ENCODE measurements at places on chromosomes 1 and 21.

- DNase-seq = no peak
Observed at GRCh38 chr1:59063501-59063900, 233.4 kb upstream of the FGGY start.

GRCh38 chr1:36285443-36286101 is 20.6 kb upstream of the SH3D21 start:
- peak; percentile 59 for DNase-seq

- DNase-seq = peak; percentile 67
Observed at GRCh38 chr1:215192306-215192705, 109.8 kb downstream of the KCNK2 start.

- no peak for DNase-seq
Observed at GRCh38 chr21:28588997-28589396, 403.7 kb downstream of the LTN1 start.

DNA sequence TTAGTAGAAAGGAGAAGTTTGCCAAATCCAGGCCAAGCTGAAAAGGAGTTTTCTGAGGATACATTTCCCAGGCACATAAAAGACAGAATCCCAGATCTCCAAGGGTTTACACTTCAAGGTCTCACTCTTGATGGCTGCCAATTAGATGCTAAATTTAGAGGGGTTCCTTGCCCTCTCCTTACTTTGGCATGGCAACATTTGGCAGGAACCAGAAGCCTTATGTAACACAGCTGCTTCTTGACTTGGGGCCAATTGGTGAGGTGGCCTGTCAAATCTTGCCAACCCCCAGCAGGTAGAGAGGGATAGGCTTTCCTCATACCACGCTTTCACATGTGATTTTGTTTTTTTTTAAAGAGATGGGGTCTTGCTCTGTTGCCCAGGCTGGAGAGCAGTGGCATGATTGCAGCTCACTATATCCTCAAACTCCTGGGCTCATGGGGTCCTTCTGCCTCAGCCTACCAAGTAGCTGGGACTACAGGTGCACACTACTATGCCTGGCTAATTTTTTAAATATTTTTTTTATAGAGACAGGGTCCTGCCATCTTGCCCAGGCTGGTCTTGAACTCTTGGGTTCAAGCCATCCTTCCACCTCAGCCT is 25.2 kb upstream of the NKAIN1 start:
- DNase-seq = no peak

- DNase-seq = no peak
Observed at GRCh38 chr1:204041803-204042505, 31.0 kb upstream of the SOX13 start.

GRCh38 chr1:206540044-206540780 is 32.9 kb downstream of the RASSF5 start:
- DNase-seq = no peak

GRCh38 chr21:46323227-46323709 is 402 bp downstream of the C21orf58 start:
- no peak for DNase-seq

DNA sequence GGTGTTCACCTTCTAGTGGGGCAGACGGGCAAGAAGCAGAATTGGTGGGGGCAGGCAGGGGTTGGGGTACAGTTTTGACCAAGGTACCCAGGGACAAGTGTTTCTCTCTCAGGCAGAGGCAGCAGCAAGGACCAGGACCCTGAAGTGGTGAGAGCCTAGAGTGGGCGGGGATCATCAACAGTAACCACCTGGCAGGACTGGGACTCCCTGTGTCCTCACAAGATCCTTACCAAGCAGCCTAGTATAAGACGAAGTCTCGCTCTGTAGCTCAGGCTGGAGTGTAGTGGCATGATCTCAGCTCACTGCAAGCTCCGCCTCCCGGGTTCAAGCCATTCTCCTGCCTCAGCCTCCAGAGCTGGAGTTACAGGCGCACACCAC is 3.2 kb upstream of the NADK start:
- DNase-seq = no peak

GRCh38 chr1:243946946-243947345 is 96.9 kb upstream of the AKT3 start:
- no peak for DNase-seq

DNA sequence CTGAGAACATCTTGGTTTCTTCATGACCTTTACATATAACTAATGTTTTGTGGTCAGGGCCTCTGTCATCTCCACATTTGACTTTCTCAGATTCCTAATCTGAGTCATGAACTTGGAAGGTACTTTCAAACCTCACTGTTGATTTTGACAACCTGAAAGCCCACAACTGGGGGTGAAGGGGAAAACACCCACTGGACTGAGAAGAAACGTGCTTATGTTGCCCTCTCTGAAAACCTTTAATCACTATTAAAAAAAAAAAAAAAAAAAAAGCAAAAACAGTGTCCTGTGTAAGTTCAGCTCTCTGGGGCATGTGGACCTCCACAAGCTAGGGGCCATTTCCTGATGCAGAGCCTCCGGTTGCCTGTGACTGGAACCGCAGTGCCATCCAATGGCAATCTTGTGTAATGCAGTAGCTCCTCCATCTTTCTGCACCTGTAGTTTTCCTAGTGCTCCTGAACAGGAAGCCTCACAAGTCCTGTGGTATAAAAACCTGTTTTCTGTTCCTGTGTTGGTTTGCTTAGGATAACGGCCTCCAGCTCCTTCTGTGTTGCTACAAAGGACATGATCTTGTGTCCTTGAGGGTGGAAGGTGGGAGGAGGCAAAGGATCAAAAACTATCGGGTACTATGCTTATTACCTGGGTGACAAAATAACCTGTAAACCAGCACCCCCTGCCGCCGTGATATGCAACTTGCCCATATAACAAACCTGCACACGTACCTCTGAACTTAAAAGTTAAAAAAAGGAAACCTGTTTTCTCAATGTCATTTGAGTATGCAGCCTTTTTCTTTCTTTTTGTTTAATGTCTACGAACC is 124.5 kb downstream of the ZNF648 start:
- no peak for DNase-seq

DNA sequence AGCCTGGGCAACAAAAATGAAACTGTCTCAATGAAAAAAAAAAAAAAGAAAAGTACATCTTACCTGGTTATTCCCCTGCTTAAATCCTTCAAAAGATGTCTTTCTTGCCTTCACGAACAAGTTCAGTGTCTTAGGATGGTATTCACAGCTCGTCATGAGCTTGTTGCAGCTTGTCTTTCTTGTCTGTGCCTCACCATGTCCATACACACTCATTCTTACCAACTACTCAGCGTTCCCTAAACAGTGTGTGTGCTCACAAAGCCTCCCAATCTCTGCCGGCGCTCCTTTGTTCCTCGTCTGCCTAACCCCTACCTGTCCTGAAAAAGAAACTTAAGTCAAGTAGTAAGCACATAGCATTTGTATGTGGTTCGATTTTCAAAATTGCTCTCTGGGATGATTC is 31.1 kb downstream of the UBE4B start:
- no peak for DNase-seq

- no peak for DNase-seq
Observed at GRCh38 chr1:173560285-173560880, 42.5 kb downstream of the SLC9C2 start.

- DNase-seq = no peak
Observed at GRCh38 chr21:32708069-32708468, 19.7 kb downstream of the SYNJ1 start.

DNA sequence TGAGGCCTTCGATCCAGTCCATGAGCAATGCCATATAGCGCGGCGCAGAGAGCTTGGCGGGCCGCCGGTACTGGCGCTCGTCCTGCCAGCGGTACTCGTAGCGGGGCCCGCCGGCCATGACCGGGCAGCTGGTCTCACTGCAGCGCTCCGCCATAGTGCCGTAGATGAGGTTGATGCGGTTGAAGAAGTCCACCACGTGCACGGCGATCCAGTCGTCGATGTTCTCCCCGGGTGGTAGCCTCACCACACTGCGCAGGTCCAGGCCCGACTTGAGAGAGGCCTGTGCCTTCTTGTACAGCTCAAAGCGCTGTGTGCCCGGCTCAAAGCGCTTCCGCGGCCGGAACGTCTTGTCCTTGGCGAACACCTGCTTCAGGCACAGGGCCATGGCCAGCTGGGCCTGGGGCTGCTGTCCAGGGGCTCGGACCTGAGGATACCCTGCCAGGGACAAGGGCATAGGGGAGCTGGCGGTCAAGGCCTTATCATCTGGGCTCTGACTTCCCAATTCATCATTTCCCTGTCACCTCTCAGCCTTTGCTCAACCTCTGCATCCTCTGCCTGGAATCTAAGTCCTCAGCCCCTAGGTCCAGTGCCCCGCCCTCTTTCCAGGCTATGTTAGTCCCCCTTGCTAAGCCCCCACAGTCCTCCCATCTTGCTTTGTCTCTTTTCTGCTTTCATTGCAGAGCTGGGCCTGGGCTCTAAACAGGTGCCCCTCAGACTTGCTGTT is 3.5 kb downstream of the MOB3C start:
- no peak for DNase-seq

DNA sequence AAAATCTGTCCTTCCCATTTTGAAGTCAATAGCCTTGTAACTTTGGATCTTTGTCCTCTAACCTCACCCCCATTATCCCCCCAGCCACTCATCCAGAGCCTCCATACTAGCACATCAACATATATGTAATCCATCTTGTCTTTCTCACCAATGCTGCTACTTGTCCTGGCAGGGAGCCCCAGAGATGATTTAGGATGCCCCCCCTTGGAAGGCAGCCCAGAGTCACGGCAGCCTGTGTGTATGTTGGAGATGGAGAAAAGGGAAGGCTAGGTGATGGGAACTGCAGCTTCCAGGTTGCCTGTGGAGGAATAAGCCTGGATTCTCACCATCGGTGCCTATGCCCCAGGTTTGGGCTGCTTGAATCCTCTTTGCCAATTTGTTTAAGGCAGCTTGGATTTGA is 51.7 kb upstream of the SCMH1 start:
- DNase-seq = no peak

DNA sequence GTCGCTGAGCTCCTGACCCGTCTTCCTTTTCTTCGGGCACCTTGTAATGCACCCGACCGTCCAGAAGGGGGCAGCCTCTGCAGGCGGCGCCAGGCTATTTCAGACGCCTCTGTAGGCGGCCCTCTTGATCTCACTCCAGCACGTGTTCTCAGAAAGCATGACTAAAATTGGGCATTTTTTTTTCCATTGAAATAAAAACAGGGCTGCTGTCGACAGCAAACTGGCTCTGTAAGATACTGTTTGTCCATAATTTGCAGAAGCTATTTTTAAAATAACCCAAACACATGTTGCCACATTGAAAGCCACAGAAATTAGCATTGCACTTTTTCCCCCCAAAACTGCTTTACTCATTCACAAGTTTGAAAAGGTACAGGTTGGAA is 78.0 kb downstream of the STUM start:
- DNase-seq = no peak

DNA sequence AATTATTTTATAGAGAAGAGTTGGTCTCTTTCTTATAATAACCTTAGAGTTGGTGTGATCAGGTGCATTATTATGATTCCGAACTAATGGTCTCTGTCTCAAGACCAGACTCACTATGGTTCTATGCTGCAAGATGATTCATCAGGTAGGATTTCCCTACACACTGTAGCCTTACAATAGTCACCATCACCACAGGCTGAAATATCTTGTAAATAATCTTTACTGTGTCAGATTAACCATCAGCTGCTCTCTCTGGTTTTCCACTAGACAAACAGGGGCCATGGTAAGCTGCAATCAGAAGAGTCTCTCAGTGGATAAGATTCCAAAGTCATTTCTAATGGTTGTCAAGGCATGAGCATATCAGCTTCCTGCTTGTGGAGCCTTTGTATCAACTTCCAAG is 4.4 kb upstream of the GBP4 start:
- peak; percentile 22 for DNase-seq

GRCh38 chr1:41213341-41213740 is 28.8 kb downstream of the SCMH1 start:
- DNase-seq = no peak

DNA sequence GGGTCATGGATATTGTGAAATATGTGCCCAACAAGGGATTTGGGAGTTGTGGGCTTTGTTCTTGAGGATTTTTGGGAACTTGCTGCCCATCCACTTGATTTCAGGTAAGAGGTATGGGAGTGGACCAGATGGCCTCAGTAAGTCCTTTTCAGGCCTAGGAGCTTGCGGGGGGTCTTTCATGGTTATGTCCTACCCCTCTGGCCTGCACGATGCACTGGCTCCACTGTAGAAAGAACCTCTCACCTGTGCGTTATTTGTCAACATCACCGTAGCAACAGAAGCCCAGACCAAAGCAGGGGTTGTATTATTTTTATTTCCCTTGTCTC is 8.6 kb downstream of the RIIAD1 start:
- no peak for DNase-seq

DNA sequence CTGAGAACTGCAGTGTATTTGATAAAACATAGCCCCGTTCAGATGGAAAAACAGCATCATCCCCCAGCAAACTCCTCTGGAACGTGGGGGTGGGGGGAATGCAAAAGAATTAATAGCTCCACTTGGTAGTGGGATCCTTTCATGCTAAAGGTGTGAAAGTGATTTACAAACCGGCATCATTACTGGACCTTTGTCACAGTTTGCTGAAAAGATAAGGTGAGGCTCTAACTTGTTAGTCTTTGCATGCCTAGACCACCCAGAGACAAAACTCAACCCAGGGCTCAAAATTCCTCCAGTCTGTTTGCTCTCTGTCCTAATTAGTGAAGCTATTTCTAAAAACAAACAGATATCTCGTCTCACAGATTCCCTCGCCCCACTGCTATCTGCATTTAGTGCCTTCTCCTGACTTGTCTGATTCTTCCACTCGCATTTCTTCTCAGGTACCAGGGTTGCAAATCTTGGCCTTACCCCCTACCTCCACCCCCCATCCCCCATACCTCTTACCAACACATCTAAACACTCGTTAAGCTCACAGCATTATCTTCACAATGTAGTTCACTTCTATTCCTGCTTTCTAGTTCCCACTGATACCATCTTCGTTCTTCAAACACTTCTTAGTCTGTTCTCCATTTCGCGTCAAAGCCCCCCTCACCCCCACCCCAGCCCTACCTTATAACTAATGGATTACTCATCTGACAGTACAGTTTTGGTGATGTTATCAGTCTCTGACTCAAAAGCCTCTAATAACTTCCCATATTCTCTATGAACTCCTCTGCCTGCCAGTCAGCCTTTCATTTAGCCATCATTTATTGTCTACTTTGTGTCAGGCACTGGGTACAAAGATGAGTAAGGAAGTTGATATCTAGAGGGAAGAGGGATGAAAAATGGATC is 11.8 kb downstream of the IER5 start:
- DNase-seq = no peak

- DNase-seq = peak; percentile 40
Observed at GRCh38 chr1:37514350-37515184, at the start of gene MEAF6. Gene MEAF6, minus strand, starts transcription at chr1:37514766. Its CDS starts 20 bp downstream, at chr1:37514746.

GRCh38 chr21:45460611-45461368 is 55.8 kb downstream of the COL18A1 start:
- DNase-seq = peak; percentile 43

GRCh38 chr1:11067716-11068599 is 8.1 kb upstream of the SRM start:
- no peak for DNase-seq

- peak; percentile 68 for DNase-seq
Observed at GRCh38 chr1:28392027-28392652, 22.6 kb downstream of the PHACTR4 start.

- no peak for DNase-seq
Observed at GRCh38 chr21:34806423-34806822, 137.6 kb downstream of the CLIC6 start.

GRCh38 chr1:11981378-11982009 is 1.2 kb downstream of the MFN2 start:
- no peak for DNase-seq

GRCh38 chr1:64212031-64212430 is 8.6 kb downstream of the UBE2U start:
- peak; percentile 56 for DNase-seq

All from fibroblast of skin of left biceps (primary cell).